T47D (cell line): ENCODE measurements at places on chromosomes 16 and 17.

DNA sequence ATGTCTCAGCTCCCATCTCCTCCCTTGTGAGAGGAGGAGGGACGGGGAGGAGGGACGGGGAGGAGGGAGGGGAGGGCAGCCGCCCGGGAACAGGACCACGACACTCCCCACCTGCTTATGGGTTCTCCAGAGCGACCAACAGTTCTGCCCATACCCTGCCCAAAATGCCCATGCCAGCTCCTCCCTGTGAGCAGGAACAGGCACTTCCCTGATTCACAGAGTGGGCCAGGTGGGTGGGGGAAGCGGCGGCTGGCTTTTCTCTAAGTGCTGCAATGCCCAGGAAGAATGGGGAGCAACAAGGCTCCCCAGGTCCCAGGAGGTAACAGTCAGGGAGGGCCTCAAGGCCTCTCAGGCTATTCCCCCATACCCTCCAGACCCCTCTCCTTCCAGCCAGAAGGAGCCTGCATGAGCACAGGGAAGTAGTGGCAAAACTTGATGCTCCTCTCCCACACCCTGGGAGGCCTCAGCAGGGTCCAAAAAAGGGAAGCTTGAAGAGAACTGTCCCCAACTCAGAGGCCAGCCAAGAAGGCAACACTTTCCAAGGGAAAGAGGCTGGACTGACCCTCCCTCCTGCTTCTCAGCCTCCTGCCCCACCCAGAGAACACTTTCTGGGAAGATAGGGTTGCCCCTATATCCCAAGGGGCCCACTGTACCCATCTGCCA is 53.8 kb downstream of the MYO18A start:
- no peak for DNase-seq

GRCh38 chr17:76709077-76709950 is 1.5 kb downstream of the MXRA7 start:
- no peak for DNase-seq

DNA sequence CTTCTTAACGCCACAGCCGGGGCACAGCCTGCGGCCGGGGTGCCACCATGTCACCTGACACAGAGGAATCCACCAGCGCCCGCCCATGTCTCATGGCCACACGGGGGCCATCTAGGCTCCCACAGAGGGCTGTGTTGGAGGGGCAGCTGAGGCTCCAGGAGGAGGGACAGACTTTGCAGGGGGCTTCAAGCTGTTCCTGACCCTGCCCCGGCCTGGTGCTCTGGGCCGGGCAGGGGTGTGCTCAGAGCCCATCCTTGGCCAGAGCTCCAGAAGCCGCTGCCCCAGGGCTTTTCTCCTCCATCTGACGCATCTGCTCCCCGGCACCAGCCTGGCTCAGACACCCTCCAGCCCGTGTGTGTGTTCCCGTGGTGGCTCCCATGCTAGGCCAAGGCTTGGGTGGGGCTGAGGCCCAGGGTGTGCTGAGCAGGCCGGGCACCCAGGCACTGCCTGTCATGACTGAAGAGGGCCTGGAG is 7.8 kb upstream of the SLC38A10 start:
- no peak for DNase-seq

DNA sequence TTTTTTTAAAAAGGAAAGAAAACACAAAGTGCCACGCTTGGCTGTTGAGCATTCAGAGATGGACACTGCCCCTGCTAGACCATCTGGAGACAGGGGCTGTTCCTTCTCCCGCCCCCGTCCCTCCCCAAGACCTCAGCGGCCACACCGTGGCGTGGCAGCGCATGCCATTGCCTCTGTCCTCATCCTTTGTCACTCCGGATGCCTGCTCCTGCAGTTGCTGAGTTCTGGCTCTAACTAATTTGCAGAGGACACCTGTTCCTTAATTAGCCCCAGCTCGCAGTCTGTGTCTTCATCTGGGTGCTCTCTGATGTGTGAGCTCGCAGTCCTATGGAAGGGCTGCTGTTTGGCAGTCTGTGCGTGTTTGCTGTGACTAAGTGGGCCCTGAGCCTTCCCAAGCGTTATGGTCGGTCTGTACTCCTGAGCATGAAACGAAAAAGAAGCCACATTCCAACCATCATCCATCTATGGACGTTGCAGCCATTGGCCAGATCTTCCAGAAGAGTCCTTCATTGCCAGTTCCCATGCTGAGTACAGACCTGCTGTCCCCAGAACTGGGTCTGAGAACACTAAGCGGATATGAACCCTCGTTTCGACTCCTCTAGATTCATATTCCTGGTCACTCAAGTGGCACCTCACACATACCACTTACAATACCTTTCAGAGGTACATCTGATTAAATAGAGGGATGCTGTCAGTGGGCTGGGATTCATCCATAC is 40.9 kb upstream of the NAT9 start:
- no peak for DNase-seq

GRCh38 chr17:67477687-67478086 is 100.6 kb downstream of the PITPNC1 start:
- no peak for DNase-seq

DNA sequence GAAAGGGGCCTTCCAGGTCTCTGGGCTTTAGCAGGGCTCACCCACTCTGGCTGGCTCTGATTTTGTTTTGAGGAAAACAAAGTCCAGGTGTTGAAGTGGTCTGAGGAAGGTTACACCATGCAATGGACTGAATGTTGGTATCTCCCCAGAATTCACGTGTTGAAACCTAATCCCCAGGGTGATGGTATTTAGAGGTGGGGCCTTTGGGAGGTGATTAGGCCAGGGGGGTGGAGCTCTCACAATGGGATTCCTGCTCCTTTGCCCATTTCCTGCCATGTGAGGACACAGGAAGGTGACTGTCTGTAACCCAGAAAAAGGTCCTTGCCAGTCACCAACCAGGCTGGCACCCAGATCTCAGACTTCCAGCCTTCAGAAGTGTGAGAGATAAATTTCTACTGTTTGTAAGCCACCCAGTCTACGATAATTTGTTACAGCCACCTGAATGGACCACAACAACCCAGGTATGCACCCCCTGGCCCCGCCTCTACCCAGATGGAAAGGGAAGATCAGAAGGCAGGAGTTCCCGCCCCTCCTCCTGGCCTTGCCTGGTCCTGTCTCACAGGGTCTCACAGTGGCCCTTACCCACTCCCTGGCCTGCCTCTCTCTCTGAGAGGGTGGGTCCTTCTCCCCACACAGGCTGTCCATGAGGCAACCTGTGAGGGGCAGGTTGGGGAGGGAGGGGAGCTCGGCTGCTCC is 32.0 kb downstream of the LRRC75A start:
- no peak for DNase-seq

DNA sequence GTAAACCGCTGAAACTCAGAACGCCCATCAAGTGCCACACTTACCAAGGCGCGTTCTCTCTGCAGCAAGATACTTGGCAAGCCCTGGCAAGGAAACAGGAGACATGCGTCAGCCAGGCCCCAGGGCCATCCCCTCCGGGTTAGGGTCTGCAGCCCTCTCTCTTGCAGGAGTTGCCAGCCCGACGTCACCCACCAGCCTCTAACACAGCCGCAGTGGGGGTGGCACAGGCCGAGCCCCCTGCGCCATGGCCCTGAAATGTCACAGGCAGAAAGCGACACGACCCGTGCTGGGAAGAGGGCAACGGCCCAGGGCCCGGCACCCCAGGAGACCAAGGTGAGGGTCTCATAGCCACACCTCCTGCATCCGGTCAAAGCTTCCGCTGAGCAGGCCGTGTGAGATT is 21.9 kb downstream of the ELAC2 start:
- no peak for DNase-seq

GRCh38 chr17:43406676-43407645 is 8.2 kb downstream of the ARL4D start:
- DNase-seq = no peak

- peak; percentile 50 for DNase-seq
Measured at GRCh38 chr17:17890773-17891759, 54.3 kb upstream of the SREBF1 start.

- no peak for DNase-seq
Measured at GRCh38 chr16:67907397-67908180, 14.5 kb downstream of the PSKH1 start.
